ENCODE measurements at places on chromosomes 5 and 9. TPM values are rescaled to one million over a fixed set of nuclear protein-coding genes. Genes with fewer than 3 reads are reported as not detected.

- no peak for DNase-seq
Observed at GRCh38 chr9:85521371-85522197, 220.2 kb downstream of the AGTPBP1 start.

DNA sequence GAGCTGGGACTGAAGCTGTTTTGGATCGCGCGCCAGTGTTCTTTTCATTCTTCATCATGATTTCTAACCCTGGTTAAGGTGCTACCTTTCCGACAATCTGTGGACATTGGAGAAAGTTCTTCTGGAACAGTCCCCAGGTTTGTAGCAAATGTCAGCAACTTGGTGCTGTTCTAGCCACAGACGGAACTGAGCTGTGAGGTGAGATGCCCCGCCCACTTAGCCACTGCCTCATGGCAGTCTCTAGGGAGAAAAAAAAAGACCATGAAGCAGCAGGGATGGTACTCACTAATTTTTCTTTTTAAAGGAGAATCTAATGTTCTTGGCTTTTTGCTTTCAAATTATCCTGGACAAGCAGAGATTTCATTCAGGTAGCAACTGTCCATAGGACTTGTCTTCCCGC, 72.1 kb upstream of the STK32A start:
- DNase-seq = no peak

Gene STKLD1
- polyA plus RNA-seq = 3.5 TPM

Gene CMYA5
- polyA plus RNA-seq = 14.0 TPM

- no peak for DNase-seq
Observed at GRCh38 chr5:14922456-14922855, 50.9 kb upstream of the ANKH start.

Gene SPINK13
- polyA plus RNA-seq = 0.73 TPM

GRCh38 chr5:1315709-1316587, 21.1 kb upstream of the TERT start:
- peak; percentile 52 for DNase-seq

DNA sequence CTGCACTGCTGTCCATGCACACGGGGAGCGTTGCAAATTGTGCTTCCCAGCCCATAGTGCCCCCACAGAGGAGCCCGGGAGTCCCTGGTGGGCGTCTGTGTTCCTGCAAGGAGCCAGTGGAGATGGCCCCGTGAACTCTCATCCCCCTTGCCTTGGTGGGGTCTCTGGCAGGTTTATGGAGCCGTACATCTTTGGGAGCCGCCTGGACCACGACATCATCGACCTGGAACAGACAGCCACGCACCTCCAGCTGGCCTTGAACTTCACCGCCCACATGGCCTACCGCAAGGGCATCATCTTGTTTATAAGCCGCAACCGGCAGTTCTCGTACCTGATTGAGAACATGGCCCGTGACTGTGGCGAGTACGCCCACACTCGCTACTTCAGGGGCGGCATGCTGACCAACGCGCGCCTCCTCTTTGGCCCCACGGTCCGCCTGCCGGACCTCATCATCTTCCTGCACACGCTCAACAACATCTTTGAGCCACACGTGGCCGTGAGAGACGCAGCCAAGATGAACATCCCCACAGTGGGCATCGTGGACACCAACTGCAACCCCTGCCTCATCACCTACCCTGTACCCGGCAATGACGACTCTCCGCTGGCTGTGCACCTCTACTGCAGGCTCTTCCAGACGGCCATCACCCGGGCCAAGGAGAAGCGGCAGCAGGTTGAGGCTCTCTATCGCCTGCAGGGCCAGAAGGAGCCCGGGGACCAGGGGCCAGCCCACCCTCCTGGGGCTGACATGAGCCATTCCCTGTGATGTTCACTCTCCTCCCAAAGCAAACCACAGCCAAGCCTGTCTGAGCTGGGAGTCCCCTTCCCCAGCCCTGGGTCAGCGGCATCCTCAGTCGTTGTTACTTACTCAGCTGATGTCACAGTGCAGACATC, 3.1 kb downstream of the MRPS2 start:
- no peak for DNase-seq

DNA sequence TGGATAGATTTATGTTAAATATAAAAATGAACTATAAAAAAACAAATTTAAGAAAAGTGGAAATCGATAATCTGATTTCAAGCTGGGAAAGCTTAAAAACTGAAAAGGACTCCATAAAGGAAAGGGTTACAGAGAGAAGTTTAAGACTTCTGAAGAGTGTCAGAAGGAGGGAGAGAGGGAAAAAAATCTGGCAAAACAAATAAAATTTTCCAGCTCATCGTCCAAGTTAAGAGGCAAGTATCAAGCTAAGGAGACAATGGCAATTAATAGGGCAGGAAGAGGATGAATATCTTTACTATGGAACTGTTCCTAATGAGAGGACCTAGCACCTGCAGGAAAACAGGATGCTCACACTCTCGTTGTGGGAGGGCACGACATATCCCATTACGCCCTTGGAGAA, 20.5 kb upstream of the HEXB start:
- DNase-seq = no peak

DNA sequence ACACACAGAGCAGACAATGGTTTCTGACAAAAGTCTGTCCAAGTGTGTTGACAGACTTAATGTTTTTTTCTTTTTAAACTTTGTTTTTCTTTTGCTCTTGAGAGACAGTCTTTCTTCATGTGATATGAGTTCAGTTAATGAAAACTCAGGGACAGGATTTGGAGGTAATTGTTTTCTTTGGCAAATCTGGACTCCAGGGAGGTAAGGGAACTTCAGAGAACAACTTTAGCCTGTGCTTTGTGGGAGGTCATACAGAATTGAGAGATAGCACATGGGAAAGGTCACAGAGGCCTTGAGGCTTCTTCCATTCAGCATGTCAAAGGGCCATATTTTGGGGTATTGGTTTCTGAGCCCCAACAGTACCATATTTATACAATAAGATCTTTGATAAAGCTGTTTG, 9.3 kb downstream of the C9orf153 start:
- DNase-seq = no peak

GRCh38 chr5:143014017-143014651, 244.0 kb downstream of the ARHGAP26 start:
- DNase-seq = no peak

Gene CDH9
- 0.13 TPM for polyA plus RNA-seq

DNA sequence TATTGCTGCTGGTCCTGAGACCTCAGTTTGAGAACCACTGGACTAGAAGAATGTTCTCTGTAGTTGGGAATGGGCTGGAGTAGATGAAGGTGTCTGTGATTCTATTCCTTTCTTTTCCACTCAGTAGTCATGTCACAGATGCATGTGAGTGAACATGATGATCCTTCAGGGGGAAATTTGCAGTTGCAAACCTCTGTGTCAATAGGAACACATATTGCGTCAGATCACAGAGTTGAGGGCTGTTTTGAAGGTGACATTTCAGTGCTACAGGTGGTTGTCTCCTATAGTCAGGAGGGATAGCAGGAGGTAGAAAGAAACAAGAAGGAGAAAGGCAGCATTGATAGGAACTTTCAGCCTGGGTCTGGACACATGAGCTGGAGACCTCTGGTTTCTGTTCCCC, 239.3 kb downstream of the ARHGEF28 start:
- no peak for DNase-seq

GRCh38 chr9:132156262-132156661, 5.6 kb upstream of the NTNG2 start:
- no peak for DNase-seq

DNA sequence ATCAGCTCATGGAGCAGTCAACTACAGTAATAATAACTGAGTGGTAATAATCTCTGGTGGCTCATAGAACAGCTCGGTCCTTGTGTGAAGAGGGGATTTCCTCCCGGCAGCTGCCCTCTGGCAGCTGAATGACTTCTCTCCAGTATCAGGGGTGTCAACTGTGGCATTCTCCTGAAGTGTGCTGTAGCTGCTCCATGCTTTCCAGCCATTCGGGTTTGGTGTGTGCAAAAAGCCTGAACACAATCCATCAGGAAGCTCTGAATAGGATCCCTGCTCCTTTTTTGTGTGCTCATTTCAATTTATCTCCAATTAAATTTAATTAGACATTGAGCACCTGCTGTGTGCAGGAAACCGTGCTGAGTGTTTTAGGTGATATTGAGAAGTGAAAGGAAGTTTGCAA, 59.8 kb upstream of the BARX1 start:
- no peak for DNase-seq

GRCh38 chr9:3238236-3238635, 287.6 kb downstream of the RFX3 start:
- no peak for DNase-seq

GRCh38 chr5:10317825-10318682, 10.4 kb upstream of the CMBL start:
- no peak for DNase-seq

DNA sequence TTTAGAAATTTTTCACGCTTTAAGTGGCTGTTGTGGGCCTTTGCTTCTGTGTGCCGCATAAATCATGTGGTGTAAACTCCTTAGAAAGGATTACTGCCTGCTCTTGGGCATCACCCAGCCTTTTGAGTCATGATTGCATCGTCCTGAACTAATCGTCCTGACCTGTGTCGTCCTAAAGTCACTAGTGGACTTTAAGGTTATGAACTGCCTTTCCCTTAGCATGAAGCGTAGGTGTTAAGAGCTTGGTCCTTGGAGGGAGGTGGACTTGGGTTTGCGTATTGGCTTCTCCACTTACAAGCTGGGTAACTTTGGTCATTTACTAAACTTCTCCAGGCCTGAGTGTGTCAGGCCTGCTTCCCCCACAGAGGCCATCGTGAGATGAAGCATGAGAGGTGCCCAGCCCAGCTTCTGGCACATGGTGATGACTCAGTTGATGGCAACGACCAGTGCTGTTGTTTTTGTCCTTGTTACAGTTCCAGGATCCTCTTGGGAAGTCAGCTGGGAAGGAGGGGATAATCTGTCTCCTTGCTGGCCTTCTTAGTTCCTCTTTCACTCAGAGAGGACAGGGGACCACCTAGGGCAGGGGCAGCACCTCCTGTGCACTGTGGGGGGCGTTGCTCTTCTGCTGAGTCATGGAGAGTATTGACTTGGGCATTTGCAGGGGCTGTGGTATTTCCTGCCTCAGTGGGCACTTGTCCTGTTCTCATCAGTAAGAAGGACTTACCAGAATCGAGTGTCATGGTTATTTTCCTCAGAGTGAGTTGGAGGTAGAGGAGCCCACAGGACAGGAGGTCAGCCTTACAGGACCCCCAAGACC, 54.2 kb upstream of the NCS1 start:
- no peak for DNase-seq

GRCh38 chr5:112534611-112535255, 115.7 kb upstream of the EPB41L4A start:
- no peak for DNase-seq

GRCh38 chr9:90038763-90039162, 434.0 kb downstream of the GADD45G start:
- DNase-seq = no peak

GRCh38 chr5:133926489-133927299, 41.7 kb downstream of the C5orf15 start:
- no peak for DNase-seq

Gene WNK2
- 6.8 TPM for polyA plus RNA-seq

- DNase-seq = no peak
Observed at GRCh38 chr9:133168432-133168831, 4.7 kb upstream of the GBGT1 start.

- no peak for DNase-seq
Observed at GRCh38 chr5:149837680-149838269, 106.8 kb downstream of the PDE6A start.
